Pancreas (tissue), 10 donors: ENCODE measurements at places on chromosomes 13 and 19. TPM values are rescaled to one million over a fixed set of nuclear protein-coding genes. Genes with fewer than 3 reads are reported as not detected.
A peak's percentile ranks its signal among the peaks of the same experiment; 100 is the strongest.

DNA sequence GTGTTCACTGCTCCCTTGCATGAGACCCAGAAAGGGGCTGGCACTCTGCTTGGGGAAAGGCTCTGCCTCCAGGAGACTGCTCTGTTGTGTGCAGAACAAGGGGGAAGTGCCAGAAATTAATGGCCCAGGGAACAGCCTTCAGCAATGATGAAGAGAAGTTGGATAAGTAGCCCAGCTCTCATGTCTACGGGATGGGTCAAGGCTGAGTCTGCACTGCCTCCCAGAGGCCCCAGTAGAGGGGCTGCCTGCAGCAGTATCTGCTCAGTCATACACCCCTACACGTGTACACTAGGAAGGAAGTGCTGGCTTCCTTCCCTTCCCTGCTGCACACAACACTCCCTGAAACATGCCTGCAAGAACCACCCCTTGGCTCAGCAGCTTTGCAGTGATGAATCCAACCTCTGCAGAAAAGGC, 54.6 kb upstream of the URI1 start:
- H3K4me3 ChIP-seq, result no peak overlapping the region
- no peaks in the 10 kb centered on the region for H3K27me3 ChIP-seq
- H3K36me3 ChIP-seq, result no peaks in the 10 kb centered on the region
- DNase-seq, result no peak
- H3K4me1 ChIP-seq, result no peaks in the 10 kb centered on the region

Gene CABP5
- total RNA-seq, result not detected

- no peaks in the 10 kb centered on the region for H3K36me3 ChIP-seq
- H3K27me3 ChIP-seq, result no peaks in the 10 kb centered on the region
- no peak overlapping the region for H3K4me3 ChIP-seq
Measured at GRCh38 chr13:72534951-72535640, 192.3 kb downstream of the MZT1 start.

DNA sequence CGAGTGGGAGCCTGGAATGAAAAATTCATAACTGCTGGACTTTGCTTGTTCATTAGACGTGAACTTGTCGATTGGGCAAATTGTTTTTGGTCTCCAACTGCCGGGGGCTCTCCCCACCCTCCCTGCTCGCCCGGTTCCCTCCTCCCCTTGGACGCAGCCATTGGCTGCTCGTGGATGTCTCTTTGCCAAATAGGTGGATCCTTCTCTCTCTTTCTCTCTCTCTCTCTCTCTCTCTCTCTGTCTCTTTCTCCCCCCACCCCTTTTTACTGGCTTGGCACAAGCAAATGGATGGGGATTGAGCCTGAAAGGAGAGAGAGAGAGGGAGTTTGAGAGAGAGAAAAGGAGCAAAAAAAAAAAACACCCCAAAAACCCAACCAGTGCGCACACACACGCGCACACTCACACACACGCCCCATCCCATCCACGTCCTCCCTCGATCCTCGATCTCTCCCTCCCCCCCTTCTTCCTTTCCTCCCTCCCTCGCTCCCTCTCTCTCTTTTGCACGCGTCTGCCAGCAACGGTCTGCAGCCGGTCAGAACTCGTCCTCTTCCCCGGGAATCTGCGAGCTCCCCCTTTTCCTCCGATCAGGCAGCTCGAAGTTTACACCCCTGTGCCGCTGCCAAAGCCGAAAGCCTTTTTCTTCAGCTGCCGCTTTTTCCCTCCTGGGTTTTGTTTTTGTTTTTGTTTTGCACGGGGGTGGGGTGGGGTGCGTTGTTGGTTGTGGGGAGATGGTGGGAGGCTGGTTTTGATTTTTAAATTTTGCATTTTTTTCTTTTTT, 27.8 kb downstream of the NFIX start:
- H3K4me3 ChIP-seq, result no peak overlapping the region
- H3K4me1 ChIP-seq, result peaks cover 13% of the 10 kb centered on the region
- H3K27me3 ChIP-seq, result no peaks in the 10 kb centered on the region
- H3K27ac ChIP-seq, result peak overlapping the region; percentile 77

DNA sequence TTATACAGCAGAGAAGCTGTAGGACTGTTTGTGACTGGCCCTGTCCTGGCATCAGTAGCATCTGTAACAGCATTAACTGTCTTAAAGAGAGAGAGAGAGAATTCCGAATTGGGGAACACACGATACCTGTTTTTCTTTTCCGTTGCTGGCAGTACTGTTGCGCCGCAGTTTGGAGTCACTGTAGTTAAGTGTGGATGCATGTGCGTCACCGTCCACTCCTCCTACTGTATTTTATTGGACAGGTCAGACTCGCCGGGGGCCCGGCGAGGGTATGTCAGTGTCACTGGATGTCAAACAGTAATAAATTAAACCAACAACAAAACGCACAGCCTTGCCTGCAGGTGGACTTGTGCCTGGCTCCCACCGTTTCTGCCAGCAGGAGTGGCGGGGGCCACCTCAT, 27.3 kb upstream of the LDLR start:
- no peaks in the 10 kb centered on the region for H3K27me3 ChIP-seq
- no peak overlapping the region for H3K27ac ChIP-seq
- DNase-seq, result no peak
- H3K4me1 ChIP-seq, result peaks cover 3% of the 10 kb centered on the region
- no peaks in the 10 kb centered on the region for H3K36me3 ChIP-seq

Gene ARHGEF7
- 19.5 TPM for total RNA-seq

Gene ZNF628
- 5.9 TPM for total RNA-seq
